Stimulated activated CD8-positive, alpha-beta memory T cell treated with anti-CD3 and anti-CD28 coated beads, Interleukin-2, amount 100 ng/mL, for 1 hour (primary cell): ENCODE measurements at places on chromosomes 3 and 15.

DNA sequence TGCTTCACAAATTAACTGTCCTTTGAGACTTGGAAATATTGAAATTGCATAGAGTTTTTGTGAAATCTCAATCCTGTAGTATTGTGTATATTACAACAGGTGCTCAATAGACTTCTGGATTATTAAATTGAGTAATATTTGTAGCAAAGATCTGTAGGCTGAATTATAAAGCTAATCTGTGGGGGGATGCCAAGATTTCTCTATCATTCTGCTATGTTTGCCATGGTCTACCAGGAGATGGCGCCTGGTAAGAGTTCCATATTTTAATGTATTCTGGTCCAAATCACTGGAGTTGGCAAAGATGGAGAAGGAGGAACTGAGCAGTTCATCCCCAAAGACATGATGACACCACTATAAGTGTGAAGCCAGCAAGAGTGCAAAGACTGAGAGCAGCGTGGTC, 340.9 kb upstream of the TPRG1 start:
- DNase-seq = no peak

GRCh38 chr15:43376017-43376705, 5.3 kb downstream of the TUBGCP4 start:
- no peak for DNase-seq

DNA sequence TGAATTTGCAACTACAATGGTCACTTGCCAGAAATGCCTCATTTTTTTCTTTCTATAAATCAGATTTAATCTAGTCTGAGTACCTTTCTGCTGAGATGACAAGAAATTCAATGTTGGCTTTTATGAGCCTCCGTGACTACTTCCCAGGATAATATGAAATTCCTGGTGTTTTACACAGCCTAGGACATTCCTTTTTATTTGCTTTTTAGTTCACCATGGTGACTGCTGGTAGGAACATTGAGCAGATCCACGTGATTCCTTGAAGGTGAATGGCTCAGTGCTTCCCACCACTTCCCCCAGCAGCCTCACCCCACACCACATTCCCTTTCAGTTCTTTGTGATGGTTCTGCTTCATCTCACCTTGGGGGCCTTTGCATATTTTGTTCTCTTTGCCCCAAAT, 4.3 kb upstream of the NPTN start:
- no peak for DNase-seq

DNA sequence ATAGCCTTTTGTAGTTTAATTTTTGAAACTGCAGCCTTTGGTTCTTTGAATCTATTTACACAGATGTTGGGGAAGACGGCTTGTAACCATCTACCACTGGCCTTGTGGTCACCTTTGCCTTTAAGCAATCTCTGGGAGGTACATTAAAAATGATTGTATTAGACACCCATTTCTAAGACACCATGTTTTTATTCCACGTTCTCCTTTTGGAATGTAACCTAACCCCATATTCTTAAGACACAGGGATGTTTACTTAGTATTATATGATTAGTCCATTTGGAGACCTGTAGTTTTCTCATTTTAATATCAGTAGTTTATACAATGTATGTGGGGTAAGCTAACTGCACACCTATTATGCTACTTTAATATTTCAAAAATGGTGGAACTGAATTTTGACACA, 175.1 kb upstream of the PLSCR5 start:
- no peak for DNase-seq

- DNase-seq = no peak
Measured at GRCh38 chr15:97482521-97482920, 478.0 kb upstream of the ARRDC4 start.

DNA sequence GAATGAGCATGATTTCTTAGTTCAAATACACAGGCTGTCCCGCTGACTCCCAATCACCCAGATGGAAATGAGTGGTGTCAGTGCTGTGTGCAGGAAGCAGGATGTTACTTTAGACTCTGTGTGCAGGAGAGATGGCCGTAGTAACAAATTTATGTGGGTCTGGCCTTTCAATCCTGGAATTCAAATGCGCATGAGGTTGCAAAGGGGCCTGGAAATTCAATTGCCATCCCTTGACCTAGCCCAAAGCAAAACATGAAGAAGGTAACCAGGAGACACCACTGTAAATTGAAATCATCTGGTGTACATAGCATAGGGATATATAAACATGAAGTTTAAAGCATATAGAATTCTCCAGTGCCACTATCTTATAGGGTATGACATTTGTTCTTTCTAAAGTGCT, 33.2 kb downstream of the GREM1 start:
- DNase-seq = no peak

- no peak for DNase-seq
Measured at GRCh38 chr3:179450901-179451264, 387 bp downstream of the GNB4 start.

- DNase-seq = no peak
Measured at GRCh38 chr3:113634782-113635474, 61.5 kb downstream of the USF3 start.

DNA sequence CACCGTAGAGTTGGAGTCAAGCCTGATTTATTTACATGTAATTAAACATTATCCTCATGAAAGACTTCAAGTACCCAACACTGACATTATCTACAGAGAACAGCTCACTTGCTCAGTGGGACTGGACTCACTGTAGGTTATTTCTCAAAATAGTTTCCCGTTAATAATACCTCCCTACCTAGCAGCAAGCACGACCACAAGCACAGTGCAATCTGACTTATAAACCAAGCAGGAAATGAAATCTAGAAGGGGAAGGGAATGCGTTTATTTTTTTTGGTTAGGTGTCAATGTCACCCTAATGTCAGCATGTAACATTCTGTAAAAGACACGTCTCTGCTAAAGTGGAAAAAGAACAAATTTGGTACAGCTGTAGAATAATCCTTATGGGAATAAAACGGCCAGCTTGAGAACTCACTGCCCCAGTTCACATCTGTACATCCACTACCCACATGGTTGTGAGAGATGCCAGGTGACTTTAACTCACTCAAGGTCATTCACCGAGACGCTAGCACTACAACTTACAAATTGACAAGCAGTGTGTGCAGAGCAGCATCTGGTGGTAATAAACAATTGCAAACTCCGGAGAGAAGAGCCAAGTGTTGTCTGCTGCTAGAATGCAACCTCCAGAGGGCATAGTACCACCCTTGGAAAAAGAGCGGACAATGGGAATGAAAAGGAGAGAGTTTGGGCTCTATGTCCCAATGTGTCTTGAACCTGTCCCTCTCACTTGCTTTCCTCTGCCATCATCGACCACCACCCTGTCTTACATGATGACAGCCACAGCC, 242.5 kb downstream of the CADPS start:
- no peak for DNase-seq

GRCh38 chr3:177478170-177478867, 281.0 kb upstream of the TBL1XR1 start:
- DNase-seq = no peak

- no peak for DNase-seq
Measured at GRCh38 chr3:26989037-26989436, 366.5 kb downstream of the LRRC3B start.

GRCh38 chr15:81375461-81375860, 1.4 kb upstream of the TMC3 start:
- DNase-seq = no peak

- no peak for DNase-seq
Measured at GRCh38 chr3:111282024-111282423, 210.4 kb downstream of the NECTIN3 start.

DNA sequence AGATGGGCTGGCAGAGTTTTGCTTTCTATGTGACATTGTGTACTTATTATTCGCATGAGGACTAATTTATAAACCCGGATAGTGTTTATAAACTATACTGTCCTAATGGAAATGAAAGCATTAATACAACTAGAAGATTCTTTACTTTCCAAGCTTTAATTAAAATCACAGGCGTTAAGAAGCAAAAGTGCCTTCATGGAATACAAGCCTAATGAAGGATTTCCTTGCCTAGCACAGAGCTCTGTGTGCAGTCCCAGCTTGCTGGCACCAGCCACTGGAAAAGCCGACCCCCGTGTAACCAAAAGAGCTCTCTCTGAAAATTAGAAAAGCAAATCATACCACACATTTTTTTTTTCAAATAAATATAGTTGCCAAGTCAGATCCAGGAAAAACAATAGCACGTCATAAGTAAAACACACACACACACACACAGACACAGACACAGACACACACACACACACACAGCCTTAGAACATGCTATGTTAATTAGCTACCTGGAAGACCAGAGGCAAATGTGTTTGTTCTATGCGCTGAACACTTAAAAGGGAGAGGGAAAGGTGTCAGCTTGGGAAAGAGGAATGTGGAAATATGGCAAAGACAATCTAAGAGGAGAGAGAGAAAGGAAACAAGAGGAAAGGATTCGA, 1084.2 kb downstream of the TUSC7 start:
- no peak for DNase-seq

DNA sequence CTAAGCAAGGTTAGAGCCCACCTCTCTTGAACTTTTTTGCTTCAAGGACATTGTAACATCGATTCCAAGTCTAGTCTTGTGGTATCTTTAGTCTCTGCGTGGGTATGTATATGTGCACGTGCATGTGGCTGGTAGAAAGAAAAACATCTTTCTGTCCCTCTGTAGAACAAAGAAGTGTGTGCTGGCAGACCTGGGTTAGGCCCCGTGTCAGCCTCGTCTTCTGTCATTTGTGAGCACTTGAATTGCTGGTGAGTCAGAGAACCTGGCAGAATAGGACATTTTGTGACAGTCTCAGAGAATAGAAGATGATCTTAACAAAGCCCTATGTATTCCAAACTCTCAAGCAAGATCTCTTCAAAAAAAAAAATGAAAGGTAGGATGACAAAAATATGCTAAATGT, 102.2 kb upstream of the ATP10A start:
- DNase-seq = no peak

GRCh38 chr15:91271565-91272153, 171.6 kb downstream of the SV2B start:
- peak; percentile 31 for DNase-seq

DNA sequence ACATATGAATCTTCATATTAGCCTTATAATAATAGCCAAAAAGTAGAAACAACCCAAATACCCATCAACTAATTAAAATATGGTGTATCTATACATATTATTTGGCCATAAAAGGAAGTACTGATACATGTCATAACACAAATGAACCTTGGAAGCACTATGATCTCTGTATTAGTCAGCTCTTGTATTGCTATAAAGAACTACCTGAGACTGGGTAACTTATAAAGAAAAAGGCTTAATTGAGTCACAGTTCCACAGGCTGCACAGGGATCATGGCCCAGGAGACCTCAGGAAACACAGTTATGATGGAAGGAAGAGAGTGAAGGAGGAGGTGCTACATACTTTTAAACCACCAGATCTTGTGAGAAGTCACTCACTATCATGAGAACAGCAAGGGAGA, 16.0 kb upstream of the CCR2 start:
- DNase-seq = no peak

- no peak for DNase-seq
Measured at GRCh38 chr3:48727511-48727910, 10.5 kb upstream of the IP6K2 start.

- no peak for DNase-seq
Measured at GRCh38 chr3:162892921-162893793, 1396.5 kb downstream of the OTOL1 start.

DNA sequence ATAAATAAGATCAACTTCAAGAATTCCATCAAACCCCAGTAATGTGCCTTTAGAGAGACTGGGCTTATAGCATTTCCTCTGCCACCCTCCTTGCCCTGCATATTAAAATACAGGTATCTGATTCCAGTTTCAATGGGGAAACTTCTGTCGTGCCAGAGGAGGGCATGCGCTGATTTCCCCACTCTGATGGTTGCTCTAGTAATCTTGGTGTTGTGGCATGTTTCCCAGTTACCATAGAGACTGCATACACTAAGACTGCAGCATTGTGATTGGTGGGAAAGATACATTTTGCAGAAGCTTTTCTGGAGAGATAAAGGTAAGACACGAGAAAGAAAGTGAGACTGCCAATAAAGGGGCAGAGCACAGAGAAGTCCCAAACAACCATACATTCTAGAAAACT, 225.6 kb downstream of the TIGIT start:
- no peak for DNase-seq

GRCh38 chr15:31435261-31435911, 108.8 kb downstream of the KLF13 start:
- peak; percentile 64 for DNase-seq

DNA sequence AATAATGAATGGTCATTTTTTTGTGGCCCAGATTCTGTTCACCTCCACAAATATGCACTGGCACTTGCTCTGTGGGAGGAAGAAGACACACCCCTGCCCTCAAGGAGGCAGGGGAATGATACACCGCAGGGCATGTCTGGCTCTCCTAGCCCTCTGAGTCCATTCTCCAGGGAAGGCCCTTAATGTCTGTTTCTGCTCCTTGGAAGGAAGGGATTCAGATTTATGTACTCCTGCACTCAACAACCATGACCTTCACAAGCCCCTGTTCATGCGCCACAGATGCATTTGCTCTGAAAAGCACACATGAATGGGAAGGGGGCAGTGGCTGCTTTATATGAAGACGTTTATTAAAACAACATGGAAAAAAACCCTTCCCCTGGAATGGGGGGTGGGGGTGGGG, 333.8 kb downstream of the EPHB1 start:
- DNase-seq = no peak

DNA sequence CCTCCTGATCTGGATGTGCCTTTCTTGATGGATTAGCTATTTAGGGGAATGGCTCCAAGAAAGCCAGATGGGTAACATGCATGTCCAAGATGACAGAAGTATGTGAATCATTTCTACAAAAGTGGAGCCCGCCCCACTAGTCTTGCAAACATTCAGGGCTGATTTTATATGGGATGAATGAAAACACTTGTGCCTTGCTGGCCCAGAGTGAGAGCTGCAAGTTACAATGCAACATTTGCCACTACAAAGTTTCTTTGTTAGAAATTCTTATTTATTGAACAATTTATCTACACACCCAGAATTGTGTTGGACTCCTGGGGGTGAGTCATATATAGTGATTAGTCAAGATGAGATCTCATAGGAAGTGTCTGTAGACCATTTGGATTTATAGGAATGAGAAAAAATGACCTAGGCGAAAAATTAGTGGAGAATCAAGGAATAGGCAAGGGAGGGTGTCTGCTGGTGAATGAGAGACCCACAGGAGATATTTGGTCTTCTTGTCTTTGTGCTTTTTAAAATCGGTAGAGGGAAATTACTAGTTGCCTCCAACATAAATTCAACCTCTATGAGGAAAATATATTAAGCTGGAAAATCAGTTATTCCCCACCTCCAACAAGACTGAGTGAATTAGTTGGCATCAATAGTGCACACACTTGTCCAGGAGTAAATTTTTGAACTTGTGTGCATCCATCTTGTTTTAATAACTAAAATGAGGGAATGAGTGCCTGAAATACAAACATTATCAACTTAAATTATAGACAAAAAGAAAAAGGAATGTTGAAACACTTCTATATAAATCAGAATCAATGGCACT, 53.5 kb upstream of the DCBLD2 start:
- no peak for DNase-seq

GRCh38 chr3:187639927-187640568, 30.1 kb downstream of the SST start:
- DNase-seq = no peak

- no peak for DNase-seq
Measured at GRCh38 chr3:178699810-178700209, 163.6 kb downstream of the KCNMB2 start.

DNA sequence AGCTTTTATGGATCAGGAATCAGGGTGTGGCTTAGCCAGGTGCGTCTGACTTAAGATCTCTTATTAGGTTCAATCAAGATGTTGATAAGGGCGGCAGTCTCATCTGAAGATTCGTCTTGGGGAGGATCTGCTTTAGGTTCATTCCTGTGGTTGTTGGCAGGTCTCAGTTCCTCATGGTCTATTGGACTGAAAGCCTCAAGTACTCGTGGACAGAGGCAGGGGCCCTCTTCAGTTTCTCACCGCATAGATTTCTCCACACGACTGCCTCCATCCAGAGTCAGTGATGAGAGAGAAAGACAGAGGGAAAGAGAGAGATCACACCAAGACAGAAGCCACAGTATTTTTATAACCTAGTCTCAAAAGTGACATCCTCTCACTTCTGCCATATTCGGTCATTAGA, 9.4 kb downstream of the MEX3B start:
- DNase-seq = no peak
